AG04450 (cell line): ENCODE measurements at places on chromosomes 5 and 9.

- DNase-seq, result peak; percentile 18
Observed at GRCh38 chr5:169350016-169350415, 49.1 kb upstream of the SLIT3 start.

- no peak for DNase-seq
Observed at GRCh38 chr9:13439685-13440476, 160.4 kb upstream of the MPDZ start.

DNA sequence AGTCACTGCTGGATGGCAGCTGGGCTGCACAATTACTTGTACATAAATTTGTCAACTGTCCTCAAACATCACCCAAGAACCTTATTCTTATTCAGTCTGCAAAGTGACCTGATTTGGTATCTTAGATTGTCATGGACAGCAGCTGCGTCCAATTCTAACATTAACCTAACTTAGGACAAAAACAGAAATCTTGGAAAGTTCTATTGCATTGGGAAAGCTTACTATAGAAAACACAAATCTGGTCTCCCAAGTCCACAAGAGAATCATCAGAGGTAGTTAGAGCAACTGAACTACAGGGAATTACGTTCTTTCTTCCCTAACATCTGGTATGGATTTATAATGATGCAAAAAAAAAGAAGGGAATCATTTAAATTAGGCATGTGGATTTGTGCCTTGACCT, 283.9 kb downstream of the NR2F1-AS1 start:
- DNase-seq, result no peak

DNA sequence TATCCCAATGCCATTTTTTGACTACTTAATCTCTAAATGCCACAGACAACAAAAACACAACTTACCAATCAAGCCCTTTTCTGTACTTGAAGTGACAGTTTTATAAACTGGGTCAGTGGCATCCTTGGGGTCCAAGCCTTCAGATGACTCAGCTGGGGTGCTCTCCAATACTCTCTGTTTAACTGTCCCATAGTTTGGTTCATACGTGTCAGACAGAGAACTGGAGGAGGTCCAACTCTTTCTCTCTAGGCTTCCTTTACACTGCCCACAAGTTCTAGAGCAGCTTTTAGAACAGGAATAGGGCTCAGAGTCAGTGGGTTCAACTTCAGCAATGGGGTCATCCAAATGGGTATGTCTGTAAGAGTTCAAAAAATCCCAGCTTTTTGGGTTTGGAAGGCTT, 166.9 kb downstream of the CDC42SE2 start:
- no peak for DNase-seq

DNA sequence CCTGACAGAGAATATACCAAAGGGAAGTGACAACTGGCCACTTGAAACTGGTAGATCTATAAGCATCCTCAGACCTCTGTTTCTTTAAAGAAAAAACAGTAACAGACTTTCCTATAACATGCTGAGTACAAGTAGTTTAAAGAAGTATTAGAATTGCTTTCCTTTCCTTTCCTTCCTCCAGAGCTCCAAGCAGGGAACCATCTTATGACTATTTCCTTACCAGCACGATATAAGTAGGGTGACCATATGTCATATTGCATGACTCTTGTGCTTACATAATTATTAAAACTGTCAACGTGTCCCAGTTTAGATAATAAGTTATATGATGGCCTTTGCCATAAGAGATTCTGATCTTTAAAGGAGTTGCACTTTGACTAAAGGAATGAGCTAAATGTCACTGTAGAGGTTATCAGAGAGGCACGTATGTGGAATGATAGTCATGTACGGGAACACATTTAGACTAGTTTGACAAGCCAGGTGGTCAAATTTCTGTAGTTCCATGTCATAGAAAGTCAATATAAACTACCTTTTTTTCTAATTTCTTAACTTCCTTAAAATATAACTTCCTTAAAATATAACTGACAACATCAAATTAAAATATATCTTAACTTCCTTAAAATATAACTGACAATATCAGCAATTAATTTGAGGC, 212.7 kb upstream of the CD180 start:
- DNase-seq, result no peak

DNA sequence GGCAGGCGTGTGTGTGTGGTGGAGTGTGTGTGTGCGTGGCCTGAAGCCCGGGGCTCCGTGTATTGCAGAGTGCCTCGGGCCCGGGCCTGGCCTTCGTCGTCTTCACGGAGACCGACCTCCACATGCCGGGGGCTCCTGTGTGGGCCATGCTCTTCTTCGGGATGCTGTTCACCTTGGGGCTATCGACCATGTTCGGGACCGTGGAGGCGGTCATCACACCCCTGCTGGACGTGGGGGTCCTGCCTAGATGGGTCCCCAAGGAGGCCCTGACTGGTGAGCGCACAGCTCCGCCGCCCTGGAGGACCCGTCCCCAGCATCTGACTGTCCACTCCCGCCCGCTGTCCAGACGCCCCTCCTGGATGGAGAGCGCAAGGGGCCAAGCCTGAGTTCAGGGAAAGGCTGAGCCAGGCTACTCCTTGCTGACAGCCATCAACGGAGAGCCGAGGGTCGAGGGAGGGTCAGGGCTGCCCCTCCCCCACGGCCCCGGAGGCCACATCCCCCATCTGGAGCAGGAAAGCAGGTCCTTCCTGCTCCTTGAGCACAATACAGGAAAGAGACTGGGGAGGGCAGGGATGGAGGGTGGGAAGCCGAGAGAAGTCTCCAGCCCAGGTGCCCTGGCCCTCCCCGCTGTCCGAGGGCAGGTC, 18.4 kb downstream of the SLC6A18 start:
- DNase-seq, result no peak

GRCh38 chr9:114629563-114630090, 18.5 kb downstream of the TMEM268 start:
- no peak for DNase-seq

DNA sequence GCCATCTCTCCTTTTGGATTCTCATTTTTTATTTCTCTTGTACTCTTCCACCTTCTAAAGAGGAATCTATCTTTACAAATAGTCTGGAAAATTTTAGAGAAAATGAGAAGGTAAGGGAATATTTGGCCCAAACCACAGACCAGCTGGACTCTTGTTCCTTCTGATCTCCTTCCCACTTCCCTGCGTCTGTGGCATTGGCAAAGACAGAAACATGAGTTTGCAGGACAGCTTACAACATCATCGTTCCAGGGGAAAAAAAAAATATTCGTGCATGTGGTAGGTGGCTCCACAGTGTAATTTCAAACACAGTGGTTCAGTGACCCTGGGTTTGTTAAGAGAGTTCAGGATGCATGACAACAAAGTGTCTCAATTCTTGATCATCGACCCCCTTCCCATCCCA, 755.0 kb downstream of the DNAH5 start:
- DNase-seq, result no peak

GRCh38 chr9:120724757-120725400, 10.6 kb upstream of the MEGF9 start:
- no peak for DNase-seq

DNA sequence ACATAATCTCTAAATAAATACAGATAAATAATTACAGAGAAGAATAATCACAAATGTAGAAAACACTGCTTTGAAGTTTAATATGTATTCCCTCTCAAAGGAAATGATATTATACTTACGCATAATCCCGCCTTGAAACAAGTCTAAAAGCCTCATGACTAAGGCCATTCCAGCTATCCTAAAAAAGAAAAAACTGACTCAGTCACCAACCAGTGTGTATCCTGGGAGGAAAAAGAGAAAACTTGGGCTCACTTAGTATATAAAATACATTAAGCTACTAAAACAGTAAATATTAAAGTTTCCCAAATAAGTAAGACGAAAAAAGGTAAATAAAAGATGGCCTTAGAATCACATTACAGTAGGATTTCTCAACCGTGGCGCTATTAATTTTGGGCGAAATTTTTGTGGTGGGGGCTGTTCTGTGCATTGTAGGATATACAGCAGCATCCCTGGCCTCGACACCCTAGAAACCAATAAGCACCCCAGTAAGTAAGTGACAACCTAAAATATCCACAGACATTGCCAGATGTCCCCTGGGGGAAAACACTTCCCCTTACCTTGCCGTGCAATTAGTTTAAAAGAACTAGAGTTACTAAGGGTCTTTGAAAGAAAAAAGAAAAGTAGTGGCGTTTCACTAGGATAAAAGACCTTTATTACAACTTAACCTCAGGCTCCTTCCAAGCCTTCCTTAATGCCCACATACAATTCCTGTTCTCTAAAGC, 1.1 kb downstream of the HSPA9 start:
- no peak for DNase-seq

DNA sequence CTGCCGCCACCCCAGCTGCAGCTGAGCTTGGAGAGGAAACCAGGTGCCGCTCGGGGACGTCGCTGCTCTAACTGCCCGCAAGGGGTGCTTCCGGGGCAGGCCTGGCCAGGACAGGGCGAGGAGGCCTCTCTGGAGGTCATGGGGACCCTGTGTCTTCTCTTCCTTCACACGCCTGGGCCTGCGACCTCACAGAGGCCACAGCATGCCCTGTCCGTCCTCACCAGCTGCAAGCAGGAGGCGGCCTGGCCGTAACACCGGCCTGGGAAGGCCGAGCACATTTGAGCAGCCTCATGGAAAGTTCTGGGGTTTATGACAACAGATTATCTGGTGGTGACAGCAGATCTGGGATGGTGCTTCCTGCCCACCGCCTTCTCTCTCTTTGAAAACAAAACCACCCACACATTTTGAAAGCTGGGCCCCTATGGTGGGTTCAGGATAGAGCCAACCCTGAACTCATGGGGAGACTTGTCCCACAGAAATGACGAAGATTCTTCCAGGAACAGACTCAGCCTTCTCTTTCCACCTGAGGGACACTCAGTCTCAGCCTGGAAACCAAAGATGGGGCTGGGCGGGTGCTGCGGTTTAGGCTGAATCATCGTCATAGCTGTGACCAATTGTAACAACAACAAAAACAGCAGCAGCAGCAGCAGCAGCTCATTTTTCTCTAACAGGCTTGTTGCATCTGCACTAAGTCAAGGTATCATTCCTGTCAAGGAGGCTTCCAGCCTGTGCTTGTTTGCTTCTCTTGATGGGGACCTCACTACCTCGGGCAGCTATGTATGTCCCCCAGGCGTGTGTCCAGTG, 99.6 kb upstream of the RAPGEF1 start:
- no peak for DNase-seq

- DNase-seq, result no peak
Observed at GRCh38 chr5:133713751-133714150, 101.4 kb upstream of the FSTL4 start.

GRCh38 chr9:33924978-33925797, 108.2 kb downstream of the UBE2R2 start:
- DNase-seq, result peak; percentile 16

DNA sequence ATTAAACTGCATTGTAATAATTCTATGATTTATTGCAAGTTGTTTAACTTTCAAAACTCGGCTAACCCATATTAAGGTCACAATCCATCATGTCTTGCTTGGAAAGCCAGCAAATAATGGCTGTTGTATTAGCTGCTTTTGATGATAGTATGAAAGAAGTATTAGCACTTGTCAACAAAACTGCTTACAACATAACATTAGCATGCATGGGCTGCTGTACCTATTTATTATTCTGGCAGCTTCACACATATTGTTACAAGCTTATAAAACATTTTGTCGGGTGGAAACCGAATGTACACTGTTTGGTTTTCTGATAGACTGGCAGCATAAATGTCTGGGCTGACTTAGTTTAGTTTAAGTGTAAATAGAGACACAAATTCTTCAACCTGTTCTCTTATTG, 378.3 kb downstream of the KIAA0825 start:
- no peak for DNase-seq

- DNase-seq, result no peak
Observed at GRCh38 chr9:23171479-23171878, 654.6 kb downstream of the ELAVL2 start.

DNA sequence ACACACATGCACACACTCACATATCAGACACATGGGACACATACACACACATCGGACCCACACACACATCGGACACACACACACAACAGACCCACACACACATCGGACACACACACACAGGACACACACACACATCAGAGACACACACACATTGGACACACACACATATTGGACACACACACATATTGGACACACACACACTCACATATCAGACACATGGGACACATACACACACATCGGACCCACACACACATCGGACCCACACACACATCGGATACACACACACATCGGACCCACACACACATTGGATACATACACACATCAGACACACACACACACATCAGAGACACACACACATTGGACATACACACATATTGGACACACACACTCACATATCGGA, 12.8 kb upstream of the LAMC3 start:
- DNase-seq, result no peak

- DNase-seq, result no peak
Observed at GRCh38 chr9:16119261-16120230, 566.7 kb downstream of the CCDC171 start.

GRCh38 chr5:122183098-122183787, 53.9 kb downstream of the ZNF474 start:
- DNase-seq, result no peak

GRCh38 chr5:146828385-146828784, 50.2 kb downstream of the PPP2R2B start:
- DNase-seq, result no peak

GRCh38 chr9:129262261-129262660, 84.2 kb upstream of the IER5L start:
- DNase-seq, result no peak

DNA sequence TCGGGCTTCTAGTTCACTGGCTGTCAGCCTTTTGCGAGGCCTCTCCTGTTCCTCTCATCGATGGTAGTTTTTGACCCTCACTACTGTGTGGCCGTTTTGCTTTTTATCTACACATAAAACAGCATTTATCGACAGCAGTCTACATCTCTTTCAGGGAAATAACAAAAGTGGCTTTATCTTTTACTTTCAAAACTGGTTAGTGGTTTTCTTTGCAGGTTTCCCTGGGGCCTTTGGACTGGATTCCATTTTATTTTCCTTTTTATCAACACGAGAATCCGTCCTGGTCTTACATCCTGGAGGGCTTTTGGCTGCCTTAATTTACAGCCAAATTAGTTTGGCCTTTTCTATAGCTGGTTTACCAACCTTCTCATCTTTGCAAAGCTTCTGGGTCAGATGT, 793 bp upstream of the PKD2L2 start:
- no peak for DNase-seq

GRCh38 chr9:95272830-95273229, 44.7 kb downstream of the FANCC start:
- DNase-seq, result no peak

DNA sequence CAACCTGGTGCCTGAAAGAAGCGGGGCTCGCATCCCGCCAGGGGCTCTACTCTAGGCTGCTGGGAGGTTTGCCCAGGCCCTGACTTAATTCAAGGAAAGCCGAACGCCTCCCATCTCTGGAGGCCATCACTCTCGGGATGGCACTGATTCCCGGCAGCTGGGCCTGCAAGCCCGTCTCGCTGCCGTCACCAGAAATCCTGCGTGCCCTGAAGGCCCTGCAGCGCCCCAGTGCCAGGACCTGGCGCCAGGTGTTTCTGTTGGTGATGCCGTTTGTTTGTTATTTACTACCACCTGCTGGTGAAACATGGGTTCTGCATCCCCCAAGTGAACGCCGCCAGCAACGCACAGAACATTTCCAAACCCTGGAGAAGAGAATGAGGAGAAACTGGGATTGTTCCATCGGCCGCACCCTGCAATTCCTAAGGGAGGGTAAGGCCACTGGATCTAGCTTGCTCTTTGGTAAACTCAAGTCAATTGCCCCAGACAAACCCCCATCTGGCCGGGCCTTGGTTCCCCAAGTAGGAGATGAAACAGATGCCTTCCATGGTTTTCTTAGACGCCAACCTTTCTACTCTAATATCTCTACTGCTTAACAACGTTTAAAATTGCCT, 77.9 kb downstream of the AK8 start:
- DNase-seq, result peak; percentile 39
